ENCODE measurements at places on chromosomes 2 and 18.

GRCh38 chr2:11102466-11102865, 52.8 kb upstream of the SLC66A3 start:
- DNase-seq: no peak

DNA sequence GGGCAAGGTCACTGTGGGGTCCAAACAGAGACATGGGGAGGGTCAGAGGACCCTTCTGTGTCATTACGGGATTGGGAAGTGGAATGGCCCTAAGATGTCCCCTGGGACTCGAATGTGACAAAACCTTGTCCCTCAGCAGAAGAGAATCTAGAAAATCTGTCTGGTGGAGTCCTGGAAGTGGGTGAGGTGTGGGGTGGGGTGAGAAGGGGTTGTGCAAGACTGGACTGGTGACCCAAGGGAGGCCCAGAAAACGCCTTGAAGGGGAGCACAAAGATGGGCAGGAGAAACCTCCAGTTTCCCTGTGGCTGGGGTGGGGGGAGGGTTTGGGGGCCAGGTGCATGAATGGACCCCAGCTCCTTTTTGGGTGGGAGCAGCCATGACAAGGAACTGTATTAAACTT, 79.6 kb downstream of the TCF7L1 start:
- no peak for DNase-seq

DNA sequence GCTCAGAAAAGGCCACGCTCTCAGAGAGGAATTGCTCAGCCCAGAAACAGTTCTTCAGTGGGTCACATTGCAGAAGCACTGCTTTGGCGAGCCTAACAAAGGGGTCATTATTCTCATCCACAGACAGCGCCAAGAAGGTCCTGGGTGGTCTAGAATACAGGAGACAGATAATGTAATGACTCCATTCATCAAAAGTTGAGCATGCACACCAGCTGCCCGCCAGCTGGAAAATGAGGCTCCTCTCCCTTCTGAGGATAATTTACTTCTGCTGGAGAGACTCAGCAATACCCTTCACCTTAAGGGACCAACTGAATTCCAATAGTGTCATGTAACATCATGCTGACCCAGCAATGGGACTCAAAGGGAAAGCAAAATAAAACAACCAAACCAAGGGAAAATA, 79.9 kb downstream of the TRIB2 start:
- no peak for DNase-seq

GRCh38 chr2:175834477-175834876, 167.6 kb downstream of the LNPK start:
- no peak for DNase-seq

DNA sequence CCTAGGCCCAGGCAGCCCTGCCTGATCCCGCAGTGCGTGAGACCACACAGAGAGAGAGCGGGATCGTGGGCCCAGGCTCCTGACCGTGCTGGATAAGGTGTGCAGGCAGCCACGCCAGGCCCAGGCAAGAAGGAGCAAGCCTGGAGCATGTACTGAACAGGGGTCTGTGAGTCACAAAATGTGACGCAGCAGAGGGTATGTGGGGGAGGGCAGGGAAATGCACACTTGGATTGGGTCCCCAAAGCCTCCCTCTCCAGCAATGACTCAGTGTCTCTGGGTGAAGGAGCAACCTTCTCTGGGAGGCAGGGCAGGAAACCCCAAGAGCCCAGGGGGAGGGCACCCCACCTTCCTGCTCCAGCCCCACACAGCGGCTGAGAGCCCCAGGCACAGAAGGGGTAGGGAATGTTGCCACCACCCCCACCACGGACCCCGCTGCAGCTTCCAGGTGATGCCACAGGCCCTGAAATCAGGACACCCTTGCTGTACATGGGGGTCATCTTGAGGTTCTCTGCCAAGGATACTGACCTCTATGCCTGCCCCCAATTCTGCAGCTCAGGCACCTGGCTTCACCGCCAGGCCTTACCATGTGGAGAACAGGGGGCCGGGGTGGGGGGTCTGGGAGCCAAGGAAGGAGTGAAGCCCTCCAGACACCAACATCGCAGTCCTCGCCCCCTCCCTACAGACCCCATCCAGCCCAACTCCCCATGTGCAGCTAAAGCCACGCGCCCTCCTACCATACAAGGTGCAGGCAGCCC, 1.3 kb upstream of the GPC1 start:
- peak; percentile 82 for DNase-seq

DNA sequence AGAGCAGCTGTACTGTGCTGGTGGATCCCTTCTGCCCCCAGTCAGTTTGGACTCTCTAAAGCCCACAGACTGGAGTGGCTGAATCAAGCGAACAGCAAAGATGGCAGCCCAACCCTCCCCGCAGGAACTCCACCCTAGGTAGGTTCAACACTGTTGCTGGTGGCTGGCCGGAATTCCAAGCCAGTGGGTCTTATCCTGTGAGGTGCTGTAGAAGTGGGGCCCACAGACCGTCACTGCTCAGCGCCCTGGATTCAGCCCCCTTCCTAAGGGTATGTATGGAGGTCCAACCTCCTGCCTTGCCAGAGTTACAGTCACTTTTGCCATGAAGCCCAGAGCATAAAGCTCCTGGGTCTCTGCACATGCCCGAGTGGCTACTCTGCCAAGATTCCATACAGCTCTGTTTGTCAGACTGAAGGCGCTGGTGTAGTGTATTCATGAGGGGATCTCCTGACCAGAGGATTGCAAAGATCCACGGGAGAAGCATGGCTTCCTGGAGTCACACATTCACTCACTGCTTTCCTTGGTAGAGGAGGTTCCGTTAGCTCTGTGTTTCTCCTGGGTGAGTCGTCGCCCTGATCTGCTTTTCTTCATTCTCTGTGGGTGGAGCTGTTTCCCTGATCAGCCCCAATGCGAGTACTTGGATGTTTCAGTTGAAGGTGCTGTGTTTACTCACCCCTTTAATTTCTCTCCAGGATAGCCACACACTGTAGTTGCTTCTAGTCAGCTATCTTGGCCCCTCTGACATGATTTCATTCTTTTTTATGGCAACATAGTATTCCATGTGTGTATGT, 293.6 kb upstream of the THUMPD2 start:
- no peak for DNase-seq

GRCh38 chr2:120660771-120661459, 74.8 kb upstream of the GLI2 start:
- DNase-seq: no peak

Data from NCI-H460 (cell line).